ENCODE measurements at places on chromosomes 1 and 21.

DNA sequence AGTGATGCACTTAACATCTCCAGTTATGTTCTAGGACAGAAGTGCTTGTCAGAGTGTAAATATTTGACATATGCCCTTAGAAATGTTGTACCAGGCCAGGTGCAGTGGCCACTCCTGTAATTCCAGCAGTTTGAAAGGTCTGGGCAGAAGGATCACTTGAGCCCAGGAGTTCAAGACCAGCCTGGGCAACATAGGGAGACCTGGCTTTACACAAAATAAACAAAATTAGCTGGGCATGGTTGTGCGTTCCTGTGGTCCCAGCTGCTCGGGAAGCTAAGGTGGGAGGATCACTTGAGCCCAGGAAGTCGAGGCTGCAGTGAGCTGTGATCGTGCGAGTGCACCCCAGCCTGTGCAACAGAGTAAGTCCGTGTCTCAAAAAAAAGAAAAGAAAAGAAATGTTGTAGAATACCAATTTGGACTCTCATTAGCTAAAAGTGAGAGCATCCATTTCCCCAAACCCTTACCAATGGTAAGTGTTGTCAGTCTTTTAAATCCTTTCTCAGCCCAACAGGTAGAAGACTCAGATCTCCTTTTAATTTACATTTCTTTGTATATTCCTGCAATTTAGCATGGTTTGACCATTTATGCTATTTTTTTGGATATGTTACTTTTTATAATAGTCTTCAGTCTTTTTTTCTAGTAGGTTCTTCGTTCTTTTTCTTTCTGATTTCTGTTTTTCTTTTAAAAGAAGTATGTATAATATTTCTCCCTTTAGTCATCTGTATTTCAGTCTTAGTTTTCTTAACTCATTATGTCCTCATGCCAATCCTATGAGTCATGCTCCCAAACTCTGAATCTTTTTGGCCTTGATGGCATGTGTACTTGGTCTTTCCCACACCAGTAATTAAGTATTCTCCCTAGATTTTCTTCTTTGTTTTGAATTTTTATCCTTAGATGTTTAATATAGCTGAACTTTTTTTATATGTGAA lies 74.4 kb downstream of the CAMTA1 start:
- no peak for DNase-seq
- no peaks in the 10 kb centered on the region for H3K27me3 ChIP-seq
- H3K4me3 ChIP-seq: no peak overlapping the region
- no peaks in the 10 kb centered on the region for H3K4me1 ChIP-seq
- H3K27ac ChIP-seq: no peak overlapping the region

DNA sequence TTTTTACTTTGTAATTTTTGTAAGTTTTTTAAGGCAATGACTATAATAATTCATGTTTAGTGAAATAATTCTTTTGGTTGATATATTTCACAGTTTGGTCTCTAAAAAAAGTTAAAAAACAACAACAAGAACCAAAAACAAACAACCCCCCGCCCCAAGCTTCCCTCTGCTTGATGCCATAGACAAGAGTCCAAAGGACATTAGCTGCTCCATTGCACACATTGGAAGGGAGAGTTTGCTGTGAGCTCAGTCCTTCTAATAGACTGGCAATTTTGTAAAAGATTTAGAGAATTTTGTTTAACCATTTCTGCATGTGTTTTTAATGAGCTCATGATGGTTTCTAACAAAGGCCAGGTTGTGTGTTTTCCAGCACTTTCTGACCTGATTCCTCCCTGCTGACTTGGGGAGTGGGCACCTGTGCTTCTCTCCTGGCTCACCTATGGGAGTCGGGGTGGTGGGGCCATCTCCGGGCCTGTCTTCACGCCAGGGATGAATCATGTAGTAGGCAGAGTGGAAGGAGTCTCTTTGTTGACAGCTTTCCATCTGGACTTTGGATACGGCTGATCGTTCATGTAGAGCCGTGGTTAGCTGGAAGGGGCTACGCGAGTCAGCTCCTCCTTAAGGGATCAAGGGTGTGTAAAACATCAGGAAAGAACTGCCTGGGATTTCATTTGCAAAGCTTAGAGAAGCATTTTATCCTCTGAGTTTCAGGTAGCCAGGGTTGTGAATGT lies 14.1 kb downstream of the ZBTB18 start:
- no peak for DNase-seq
- H3K27me3 ChIP-seq: no peaks in the 10 kb centered on the region
- no peaks in the 10 kb centered on the region for H3K4me1 ChIP-seq

DNA sequence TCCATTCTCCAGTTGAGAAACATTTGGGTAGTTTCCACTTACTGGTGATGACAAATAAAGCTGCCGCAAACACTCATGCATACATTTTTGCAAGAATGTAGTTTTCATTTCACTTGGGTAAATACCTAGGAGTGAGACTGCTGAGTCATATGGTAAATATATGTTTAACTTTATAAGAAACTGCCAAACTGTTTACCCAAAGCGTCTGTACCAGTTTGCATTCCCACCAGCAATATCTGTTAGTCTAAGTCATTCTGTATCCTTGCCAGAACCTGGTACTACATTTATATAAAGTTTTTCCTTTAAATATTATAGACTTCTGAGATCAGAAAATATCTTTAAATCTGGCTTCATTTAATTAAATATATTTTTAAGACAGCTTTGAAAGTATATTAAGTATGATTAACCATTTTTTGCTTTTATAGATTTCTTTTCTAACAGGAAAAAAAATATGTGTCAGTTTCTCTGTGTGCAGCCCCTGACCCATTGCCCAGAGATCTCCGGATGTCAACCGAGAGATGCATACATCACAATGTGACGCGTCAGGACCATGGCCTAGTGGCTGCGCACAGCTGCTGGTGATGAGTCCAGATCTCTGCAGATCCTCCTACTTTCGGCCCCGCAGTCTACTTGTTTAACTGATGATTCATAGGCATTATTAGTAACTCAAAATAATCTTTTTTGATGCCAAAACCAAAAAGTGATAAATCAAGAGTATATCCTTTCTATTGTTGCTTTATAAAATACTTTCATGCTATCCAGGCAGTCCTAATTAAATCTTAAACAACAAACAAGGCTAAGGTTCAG lies 227.1 kb upstream of the MAP1LC3C start:
- no peaks in the 10 kb centered on the region for H3K4me1 ChIP-seq
- no peak overlapping the region for H3K4me3 ChIP-seq
- H3K36me3 ChIP-seq: no peaks in the 10 kb centered on the region
- no peaks in the 10 kb centered on the region for H3K27me3 ChIP-seq
- no peak overlapping the region for H3K27ac ChIP-seq
- DNase-seq: no peak

GRCh38 chr1:231618609-231619256 lies 7.9 kb upstream of the DISC1 start:
- peaks cover 13% of the 10 kb centered on the region for H3K36me3 ChIP-seq
- peaks cover 16% of the 10 kb centered on the region for H3K4me1 ChIP-seq

DNA sequence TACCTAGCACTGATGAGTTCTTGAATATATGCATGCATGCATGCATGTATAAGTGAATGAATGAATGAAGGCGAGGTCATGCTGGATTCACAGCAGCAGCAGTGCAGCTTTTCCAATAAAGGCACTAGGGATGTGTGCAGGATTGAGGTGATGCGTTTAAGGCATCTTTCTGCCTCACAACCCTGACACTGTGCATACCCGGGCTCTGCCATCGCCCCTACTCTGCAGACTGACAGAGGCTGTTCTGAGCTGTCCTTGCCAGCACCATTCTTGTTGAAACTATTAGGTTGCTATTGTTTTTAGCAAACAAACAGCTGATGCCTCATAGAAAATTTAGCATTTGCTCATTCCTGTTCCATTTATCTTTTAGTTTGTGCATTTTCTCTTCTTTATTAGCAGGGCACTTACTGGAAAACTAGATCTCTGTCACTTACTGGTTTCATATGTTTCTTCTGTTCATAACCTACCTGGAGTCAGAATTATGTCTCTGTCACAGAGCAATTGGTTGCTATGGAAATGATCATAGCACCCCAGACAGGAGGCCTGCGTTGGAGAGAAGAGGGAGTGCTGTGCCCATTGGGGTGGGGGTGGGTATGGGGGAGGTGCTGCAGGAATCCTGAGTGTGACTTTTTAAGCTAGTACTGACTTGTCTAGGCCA lies 79.0 kb downstream of the CD58 start:
- DNase-seq: no peak
- no peaks in the 10 kb centered on the region for H3K27me3 ChIP-seq
- peaks cover 15% of the 10 kb centered on the region for H3K4me1 ChIP-seq

DNA sequence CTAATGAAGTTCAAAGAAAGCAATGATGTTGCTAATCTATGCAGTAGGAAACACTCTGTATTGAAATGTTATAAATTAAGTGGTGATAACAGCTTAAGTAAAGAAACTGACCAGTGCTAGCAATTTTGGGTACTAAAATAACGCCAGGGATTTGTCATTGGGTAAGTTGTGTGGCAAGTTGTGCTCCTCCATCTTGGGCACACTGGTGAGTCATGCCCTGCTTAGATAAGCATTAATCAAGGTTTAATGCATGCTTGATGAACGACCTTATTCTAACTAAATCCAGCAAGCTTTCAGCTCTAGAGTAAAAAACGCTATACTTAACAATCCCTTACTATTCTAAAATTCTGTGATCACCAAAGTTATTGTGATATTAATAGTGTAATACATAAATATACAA lies 25.2 kb downstream of the VAMP4 start:
- no peak for DNase-seq
- peaks cover 14% of the 10 kb centered on the region for H3K36me3 ChIP-seq
- no peak overlapping the region for H3K4me3 ChIP-seq
- H3K4me1 ChIP-seq: no peaks in the 10 kb centered on the region

DNA sequence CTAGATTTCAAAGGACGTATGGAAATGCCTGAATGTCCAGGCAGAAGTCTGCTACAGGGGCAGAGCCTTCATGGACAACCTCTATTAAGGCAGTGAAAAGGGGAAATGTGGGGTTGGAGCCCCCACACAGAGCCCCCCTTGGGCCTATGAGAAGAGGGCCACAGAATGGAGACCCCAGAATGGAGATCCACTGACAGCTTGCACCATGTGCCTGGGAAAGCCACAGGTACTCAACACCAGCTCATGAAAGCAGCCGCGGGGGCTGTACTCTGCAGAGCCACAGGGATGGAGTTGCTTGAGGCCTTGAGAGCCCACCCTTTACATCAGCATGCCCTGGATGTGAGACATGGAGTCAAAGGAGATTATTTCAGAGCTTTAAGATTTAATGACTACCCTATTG lies 108.7 kb downstream of the DMRTB1 start:
- no peak overlapping the region for H3K4me3 ChIP-seq
- peaks cover 44% of the 10 kb centered on the region for H3K27me3 ChIP-seq
- no peak for DNase-seq

GRCh38 chr1:117574161-117574835 lies 31.6 kb upstream of the TENT5C start:
- no peak overlapping the region for H3K4me3 ChIP-seq
- no peaks in the 10 kb centered on the region for H3K36me3 ChIP-seq
- DNase-seq: no peak
- peaks cover 3% of the 10 kb centered on the region for H3K27me3 ChIP-seq
- no peak overlapping the region for H3K27ac ChIP-seq
- peaks cover 26% of the 10 kb centered on the region for H3K4me1 ChIP-seq

- H3K4me1 ChIP-seq: peaks cover 5% of the 10 kb centered on the region
- no peak overlapping the region for H3K27ac ChIP-seq
- no peak for DNase-seq
- H3K36me3 ChIP-seq: no peaks in the 10 kb centered on the region
- H3K4me3 ChIP-seq: no peak overlapping the region
Measured at GRCh38 chr1:61636376-61636775, 88.6 kb downstream of the TM2D1 start.

DNA sequence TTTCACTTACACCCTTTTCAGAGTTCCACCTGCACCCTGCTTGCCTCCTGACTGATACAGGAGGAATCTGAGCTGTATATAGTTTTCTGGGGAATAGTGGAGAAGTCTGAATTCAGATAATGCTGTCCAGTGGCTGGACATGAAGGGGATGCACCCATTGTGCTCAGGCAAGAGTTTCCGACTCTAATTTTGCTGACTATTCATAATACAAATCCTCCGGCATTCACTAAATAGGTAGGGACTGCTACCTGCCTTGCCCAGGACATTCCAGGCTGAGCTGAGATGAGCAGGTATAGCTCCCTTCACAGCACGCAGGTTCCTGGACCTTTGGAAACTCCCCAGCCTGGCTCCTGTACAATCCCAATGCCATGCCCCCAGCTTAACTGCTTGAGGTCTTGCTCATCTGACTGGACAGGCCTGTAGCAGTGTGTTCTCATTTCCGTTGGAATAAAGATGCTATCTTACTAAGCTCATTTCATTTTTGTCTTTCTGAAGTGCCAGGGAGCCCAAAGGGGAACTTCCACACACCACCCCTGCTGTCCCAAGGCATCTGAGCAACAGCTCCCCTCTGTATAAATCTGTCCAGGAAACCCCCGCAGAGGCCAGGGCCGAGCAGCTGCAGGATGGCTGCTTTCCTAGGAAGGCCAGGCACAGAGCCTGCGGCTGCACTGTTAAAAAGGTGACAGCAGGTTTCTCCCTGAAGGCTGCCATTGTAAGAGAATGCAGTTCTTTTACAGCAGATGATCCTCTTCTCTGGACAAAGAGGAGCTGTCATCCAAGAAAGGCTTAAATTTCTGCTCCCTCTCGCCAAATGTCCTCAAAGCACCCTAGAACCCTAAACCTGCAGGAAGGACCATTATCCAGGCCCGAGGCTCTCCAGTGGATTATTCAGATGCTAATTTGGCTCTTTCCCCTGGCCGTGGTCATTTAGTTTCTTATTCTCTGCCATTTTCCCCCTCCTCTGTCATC lies 21.7 kb upstream of the VASH2 start:
- no peaks in the 10 kb centered on the region for H3K36me3 ChIP-seq
- no peak overlapping the region for H3K4me3 ChIP-seq
- no peak for DNase-seq
- H3K27ac ChIP-seq: no peak overlapping the region
- H3K27me3 ChIP-seq: peaks cover 4% of the 10 kb centered on the region
- peaks cover 13% of the 10 kb centered on the region for H3K4me1 ChIP-seq

DNA sequence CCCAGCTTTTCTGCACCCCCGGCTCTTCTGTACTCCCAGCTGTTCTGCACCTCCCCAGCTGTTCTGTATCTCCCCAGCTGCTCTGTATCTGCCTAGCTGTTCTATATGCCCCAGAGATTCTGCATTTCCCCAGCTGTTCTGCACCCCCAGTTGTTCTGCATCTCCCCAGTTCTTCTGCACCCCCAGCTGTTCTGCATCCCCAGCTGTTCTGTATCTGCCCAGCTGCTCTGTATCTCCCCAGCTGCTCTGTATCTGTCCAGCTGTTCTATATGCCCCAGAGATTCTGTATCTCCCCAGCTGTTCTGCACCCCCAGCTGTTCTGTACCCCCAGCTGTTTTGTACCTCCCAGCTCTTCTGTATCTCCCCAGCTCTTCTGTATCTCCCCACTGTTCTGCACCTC lies 41.1 kb downstream of the UMODL1 start:
- H3K4me1 ChIP-seq: peaks cover 8% of the 10 kb centered on the region
- H3K4me3 ChIP-seq: no peak overlapping the region
- DNase-seq: no peak
- no peaks in the 10 kb centered on the region for H3K36me3 ChIP-seq
- H3K27ac ChIP-seq: no peak overlapping the region

Data from activated CD8-positive, alpha-beta memory T cell treated with anti-CD3 and anti-CD28 coated beads, Interleukin-2, amount 10 ng/mL, durations not matched to agents 7 days and 5 days (primary cell).